ENCODE measurements at places on chromosomes 2 and 18.
A peak's percentile ranks its signal among the peaks of the same experiment; 100 is the strongest.

- no peaks in the 10 kb centered on the region for H3K36me3 ChIP-seq
- peak; percentile 31 for DNase-seq
- no peak overlapping the region for H3K27ac ChIP-seq
- peaks cover 9% of the 10 kb centered on the region for H3K27me3 ChIP-seq
- H3K4me3 ChIP-seq, result no peak overlapping the region
Observed at GRCh38 chr2:8631465-8632005, 50.3 kb upstream of the ID2 start.

DNA sequence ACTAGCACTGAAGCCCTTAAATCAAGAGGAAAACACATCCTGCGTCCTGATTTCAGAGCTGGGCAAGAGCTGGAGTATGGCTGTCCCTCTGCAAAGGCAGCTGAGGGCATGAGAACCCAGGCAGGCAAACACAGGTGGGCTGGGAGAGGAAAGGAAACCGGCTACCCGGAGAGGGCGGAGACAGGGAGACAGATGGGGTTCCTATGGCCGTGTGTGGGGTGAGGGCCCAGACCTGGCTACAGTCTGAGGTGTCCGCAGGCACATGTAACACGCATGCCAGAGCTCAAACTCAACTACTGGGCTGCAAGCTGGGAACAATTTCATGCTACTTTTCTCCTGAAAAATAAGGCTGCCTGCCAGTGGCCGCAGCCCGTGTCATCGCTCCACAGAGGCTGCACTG is 2.7 kb downstream of the COPS9 start:
- DNase-seq, result no peak
- peak overlapping the region; percentile 71 for H3K4me3 ChIP-seq
- H3K36me3 ChIP-seq, result no peaks in the 10 kb centered on the region
- no peaks in the 10 kb centered on the region for H3K27me3 ChIP-seq
- no peak overlapping the region for H3K27ac ChIP-seq
- peaks cover 23% of the 10 kb centered on the region for H3K4me1 ChIP-seq

DNA sequence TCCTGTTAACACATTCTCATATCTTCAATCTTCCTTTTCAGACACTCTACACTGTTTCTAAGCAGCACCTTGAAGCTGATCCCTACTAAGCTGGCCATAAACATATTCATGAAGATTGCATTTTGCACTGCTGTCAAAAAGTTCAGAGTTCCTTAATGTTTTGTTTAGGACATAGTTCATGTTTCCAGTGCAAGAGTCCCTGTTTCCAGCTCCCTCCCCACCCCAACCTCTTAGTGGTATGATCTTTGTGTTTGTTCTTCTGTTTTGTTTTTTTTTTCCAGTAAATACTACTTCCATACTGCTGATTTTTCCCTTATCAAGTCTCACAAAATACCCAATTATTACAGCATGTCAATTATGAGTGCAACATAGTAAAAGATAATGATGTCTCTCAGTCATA is 4.1 kb upstream of the SLC40A1 start:
- peaks cover 24% of the 10 kb centered on the region for H3K4me1 ChIP-seq
- no peak overlapping the region for H3K27ac ChIP-seq
- peaks cover 45% of the 10 kb centered on the region for H3K27me3 ChIP-seq
- no peaks in the 10 kb centered on the region for H3K36me3 ChIP-seq
- DNase-seq, result no peak
- H3K4me3 ChIP-seq, result no peak overlapping the region

GRCh38 chr2:41899189-41899588 is 148.6 kb upstream of the PKDCC start:
- H3K4me3 ChIP-seq, result no peak overlapping the region
- H3K4me1 ChIP-seq, result no peaks in the 10 kb centered on the region
- no peak overlapping the region for H3K27ac ChIP-seq
- peaks cover 13% of the 10 kb centered on the region for H3K27me3 ChIP-seq

DNA sequence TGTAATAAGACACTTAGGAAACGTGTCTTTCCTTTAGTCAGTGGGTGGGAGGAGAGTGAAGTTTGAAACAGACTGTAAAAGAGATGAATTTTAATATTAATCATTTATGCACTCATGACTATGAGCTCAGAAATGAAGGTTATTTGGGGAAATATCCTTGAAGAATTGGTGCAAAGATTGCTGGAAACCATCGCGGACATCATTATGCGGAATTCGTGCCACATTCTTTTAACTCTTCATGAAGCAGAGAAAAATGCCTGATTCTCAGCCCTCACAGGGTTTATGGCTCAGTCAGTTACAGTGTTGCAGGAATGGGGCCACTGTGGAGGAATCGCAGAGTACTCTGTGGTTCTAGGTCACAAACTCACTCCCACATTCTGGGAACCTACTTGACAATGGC is 109.7 kb downstream of the RGPD3 start:
- peaks cover 5% of the 10 kb centered on the region for H3K27me3 ChIP-seq
- no peaks in the 10 kb centered on the region for H3K4me1 ChIP-seq
- no peak for DNase-seq
- H3K4me3 ChIP-seq, result no peak overlapping the region
- H3K36me3 ChIP-seq, result no peaks in the 10 kb centered on the region

GRCh38 chr2:79903222-79904000 is 390.6 kb downstream of the CTNNA2 start:
- H3K27ac ChIP-seq, result no peak overlapping the region
- no peaks in the 10 kb centered on the region for H3K4me1 ChIP-seq
